ENCODE measurements at places on chromosomes 4 and X.

DNA sequence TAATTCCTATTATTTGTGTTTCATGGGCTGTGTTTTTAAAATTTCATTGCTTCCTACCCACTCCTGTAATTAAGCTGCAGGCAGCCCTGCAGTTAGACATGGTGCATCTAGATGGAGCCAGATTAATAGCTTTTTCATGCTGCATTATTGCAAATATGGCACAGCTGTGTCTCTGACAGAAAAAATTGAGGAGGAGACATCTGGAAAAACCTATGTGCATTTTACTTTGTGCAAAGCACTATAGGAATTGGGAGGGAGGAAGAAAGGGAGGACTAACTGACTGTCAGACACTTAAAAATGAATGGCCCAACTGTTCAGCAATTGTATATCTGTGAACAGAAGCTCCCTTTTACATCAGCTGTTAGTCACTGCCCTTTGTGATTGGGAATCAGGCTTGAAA, 8.1 kb upstream of the RPGR start:
- DNase-seq = no peak

DNA sequence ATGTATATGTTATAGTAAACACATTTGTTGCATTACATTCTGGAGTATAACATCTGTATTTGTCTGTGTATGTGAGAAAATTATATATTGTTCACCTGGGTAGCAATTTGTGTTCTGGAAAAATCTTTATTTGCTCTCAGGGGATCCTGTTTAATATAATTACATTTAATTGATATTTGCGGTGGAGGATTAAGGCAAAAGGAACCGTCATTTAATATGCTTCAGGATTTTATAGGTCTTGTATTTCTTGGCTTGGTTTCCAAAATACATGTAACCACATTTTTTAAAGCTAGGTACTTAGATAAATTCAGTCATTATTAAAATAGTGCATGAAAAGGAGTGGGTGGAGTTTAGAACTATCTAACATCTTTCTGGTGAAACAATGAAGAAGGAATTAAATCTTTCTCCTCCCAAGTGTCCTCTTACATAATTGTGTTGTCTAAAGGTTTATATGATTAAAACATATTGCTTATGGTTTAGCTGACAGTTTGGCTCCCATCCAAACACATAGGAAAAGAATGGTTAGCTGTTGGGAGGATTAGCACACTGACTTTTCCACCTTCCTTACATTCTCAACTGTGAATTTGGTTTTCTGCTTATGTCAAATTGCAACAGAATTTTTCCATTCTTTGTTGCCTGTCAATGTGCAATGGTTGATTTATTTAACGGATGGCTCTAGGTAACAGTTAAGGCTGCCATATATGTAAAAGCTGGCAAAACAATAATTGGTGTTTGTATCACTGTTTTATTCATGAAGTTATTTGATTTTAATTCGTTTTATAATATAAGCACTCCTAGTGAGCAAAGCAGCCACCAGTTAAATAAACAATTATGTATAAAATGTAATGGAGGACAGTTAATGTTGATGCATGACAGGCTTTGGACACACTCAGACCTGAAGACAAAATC, 250.8 kb upstream of the SFRP2 start:
- no peak for DNase-seq

GRCh38 chrX:4277122-4277521, 563.7 kb upstream of the PRKX start:
- no peak for DNase-seq

- DNase-seq = no peak
Measured at GRCh38 chr4:39169426-39169825, 12.9 kb upstream of the WDR19 start.

All from effector CD8-positive, alpha-beta T cell (primary cell).